NCI-H1105 (cell line): ENCODE measurements at places on chromosomes 6 and 20.

DNA sequence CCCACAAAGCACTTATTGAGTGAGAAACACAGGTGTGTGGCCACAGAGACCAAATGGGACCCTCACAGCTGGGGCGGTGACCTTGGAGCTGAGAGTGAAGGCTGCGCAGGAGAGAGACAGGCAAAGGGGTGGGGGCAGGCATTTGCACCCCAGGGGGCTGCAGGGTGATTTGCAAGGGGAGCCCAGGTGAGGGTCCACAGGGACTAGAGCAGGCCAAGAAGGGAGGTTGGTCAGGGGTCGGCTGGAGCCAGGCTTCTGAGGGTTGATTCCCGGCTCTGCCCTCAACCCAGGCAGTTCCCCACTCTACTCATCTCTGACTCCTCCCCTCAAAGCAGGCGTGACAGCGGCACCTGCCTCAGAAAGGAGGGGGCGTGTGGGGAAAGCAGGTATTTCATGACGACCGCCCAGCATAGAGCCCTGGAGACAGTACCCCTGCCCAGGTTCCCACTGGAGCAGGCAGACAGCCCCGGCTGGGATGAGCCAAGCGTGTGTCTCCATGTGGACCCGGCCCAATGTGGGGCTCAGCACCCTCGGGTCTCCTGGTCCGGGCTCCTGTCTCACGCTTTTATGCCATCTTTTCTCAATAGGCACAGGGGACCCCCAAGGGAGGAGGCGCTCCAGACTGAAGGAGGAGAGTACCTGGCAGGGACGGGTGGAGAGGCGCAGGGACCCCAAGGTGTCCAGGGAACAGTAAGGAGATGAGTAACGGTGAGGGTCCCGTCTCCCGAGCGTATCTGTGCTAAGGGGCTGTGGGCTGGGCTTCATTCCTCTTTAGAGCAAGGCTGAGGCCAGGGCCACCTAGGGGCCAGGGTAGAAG, 3.1 kb upstream of the MRGBP start:
- DNase-seq = no peak

- peak; percentile 58 for DNase-seq
Measured at GRCh38 chr20:61841966-61842365, 223.7 kb downstream of the TAF4 start.

- no peak for DNase-seq
Measured at GRCh38 chr6:66190858-66191257, 483.8 kb upstream of the EYS start.

DNA sequence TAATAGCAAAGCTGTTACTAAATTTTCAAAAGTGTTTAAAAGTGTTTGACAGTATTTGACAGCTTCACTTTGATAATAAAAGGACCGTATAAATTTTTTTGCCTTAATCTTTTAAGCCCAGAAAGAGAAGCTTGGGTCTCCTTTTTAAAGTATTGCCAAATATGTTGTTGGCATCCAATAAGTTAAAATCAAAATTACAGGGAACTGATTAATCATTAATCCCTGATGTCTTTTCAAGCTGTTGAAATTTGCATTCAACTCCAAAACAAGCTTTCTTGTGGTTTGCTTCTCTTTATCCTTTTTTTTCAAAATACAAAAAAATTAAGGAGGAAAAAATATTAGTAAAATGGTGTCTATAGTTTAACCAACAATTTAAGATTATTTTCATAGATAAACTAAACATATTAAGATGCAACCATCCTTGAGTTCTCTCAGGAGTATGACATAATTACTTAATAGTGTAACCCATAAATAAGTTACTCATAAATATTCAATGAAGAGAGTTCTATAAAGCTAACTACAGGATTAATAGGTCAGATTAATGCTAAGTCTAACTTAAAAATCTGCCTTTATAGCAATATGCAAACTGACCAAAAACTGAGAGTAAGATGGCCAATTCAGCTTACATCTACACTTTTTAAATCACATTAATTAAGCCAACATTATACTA, 27.0 kb upstream of the CALHM6 start:
- DNase-seq = no peak

- peak; percentile 81 for DNase-seq
Measured at GRCh38 chr6:52577022-52577777, at the start of gene TRAM2. TSS of gene TRAM2 (minus strand) at chr6:52577060. CDS start at chr6:52576915, 145 bp downstream.

DNA sequence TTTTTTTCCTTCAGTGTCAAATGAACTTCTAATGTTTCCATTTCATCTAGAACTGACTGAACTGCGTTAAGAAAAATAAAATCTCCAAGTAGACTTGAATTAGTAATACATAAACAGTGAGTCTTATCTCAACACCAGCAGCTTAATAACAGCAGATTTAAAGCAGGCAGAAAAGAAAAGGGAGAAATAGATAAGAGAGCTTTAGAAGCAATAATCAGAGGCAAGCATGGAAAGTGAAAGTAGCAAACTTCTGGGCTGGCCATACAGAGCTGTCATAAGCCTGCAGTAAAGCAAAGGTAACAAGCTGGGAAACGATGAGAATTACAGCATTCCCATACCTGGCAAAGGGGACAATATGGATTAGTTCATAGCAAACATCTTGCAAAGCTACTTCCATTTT, 16.9 kb upstream of the ANGPT4 start:
- no peak for DNase-seq

- DNase-seq = no peak
Measured at GRCh38 chr6:54415517-54415916, 107.3 kb downstream of the TINAG start.

DNA sequence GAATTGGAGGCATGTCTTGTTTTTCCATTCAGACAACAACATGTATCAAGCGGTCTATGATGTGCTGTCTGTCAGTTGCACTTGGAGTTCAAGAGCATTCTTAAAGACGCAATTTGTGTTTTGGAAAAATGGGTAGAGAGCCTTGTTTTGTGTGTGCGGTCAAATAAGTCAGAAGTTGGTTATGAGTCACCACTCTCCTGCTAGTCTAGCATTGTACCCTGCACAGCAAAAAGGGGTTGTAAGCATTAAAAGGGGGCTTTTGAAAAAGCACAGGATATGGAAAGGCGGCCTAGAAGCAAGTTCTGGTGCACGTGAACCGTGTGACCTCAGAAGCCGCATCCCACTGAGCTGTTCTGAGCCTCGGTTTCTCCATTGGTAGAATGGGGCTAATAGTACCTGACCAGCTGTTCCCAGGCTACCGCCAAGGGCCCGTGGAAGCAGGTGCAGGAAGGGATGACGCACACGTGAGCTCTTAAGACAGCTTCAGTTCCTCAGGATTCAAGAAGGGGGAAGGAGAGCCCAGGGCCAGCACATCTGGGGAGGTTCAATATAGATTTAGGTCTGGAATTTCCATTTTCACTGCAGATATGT, 61.6 kb upstream of the SNX9 start:
- no peak for DNase-seq

DNA sequence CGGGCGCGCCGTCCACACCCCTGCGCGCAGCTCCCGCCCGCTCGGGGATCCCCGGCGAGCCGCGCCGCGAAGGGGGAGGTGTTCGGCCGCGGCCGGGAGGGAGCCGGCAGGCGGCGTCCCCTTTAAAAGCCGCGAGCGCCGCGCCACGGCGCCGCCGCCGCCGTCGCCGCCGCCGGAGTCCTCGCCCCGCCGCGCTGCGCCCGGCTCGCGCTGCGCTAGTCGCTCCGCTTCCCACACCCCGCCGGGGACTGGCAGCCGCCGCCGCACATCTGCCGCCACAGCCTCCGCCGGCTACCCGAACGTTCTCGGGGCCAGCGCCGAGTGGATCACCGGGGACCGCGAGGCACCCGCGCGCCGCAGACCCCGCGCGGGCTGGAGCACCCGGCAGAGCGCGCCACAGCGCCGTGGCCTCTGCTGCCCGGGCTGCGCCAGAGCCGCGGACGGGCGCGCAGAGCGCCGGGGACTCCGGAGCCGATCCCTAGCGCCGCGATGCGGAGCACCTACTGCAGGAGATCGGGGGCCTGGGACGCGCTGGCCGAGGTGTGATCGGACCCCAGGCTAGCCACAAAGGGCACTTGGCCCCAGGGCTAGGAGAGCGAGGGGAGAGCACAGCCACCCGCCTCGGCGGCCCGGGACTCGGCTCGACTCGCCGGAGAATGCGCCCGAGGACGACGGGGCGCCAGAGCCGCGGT, at the start of gene BMP2:
TSS of gene BMP2 (plus strand) at position 151 of the 692 bp plus-strand sequence. CDS start 2,441 bp downstream, outside the sequence.
- peak; percentile 66 for DNase-seq

DNA sequence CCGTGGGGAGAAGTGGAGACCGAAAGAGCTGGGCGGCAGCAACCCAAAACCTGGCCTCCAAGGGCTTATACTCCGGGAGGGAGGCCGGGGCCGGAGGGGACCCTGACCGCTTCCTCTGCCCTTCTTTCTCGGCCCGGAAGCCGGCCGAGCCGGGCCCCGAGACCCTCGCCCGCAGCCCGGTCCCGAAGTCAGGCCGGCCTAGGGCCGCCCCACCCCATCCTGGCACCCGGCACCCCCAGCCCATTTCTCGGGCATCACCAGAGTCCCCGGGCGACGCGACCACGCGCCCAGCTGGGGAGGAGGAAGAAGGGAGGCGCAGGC, 572 bp upstream of the ZDHHC14 start:
- DNase-seq = no peak
